ENCODE measurements at places on chromosomes 3 and 15.

- DNase-seq: no peak
Measured at GRCh38 chr15:76183930-76184649, 124.3 kb downstream of the TMEM266 start.

- no peak for DNase-seq
Measured at GRCh38 chr3:6605227-6605626, 255.7 kb upstream of the GRM7 start.

DNA sequence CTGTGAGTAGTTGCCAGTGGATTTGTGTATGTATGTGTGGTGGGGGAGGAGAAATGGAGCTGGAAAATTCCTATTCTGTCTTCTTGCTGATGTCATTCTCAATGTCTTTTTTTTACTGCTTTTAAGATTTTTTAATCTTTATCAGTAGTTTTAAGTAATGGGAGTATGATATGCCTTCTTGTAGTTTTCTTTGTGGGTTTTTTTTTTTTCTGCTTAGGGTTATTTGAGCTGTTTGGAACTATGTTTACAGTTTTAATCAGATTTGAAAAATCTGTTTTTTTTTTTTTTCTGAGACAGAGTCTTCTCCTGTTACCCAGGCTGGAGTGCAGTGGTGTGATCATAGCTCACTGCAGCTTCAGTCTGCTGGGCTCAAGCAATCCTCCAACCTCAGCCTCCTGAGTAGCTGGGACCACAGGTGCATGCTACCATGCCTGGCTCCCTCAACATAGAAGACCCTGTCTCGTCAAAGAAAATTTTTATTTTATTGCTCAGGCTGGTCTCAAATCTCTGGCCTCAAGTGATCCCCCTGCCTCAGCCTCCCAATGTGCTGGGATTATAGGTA, 37.1 kb downstream of the RPL39L start:
- DNase-seq: no peak

DNA sequence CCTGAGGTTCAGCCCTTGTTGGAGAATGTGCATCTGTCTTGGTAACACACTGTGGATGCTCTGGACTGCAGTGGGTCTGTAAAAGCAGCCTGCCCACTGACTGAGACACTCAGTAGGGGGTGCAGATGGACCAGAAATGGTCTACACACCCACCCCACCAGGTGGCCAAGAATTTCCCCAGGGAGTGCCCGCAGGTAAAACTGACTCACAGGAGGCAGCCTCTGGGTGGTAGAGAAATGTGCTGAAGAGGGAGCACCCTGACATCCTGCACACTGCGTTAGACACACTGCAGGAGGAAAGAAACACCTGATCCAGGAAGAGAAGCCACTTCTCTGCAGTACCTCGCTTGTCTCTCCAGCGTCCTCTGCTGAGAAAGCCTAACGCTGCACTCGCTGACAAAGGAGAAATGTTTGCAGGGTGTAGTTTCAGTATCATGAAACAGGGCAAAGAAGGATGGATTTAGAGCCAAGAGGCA, 109.5 kb upstream of the ABHD17C start:
- DNase-seq: no peak

DNA sequence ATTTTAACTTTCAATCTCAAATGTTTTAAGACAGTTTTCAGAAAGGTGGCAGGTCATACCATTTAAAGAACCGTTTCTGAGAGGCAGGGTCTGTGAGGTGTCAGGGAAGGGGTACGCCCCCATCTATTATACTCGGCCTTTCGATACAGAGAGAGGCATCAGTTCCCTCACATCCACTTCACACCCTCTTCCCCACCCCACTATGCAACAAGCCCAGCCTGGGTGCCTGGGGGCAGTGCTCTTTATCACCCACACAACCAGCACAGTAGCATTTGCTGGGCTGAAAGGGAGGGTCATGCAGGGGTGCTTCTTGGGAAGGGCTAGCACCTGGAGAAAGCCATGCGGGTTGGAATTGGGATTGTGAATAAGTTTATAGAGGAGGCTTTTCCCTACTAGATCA, 56.0 kb upstream of the KCNMB2 start:
- DNase-seq: no peak

DNA sequence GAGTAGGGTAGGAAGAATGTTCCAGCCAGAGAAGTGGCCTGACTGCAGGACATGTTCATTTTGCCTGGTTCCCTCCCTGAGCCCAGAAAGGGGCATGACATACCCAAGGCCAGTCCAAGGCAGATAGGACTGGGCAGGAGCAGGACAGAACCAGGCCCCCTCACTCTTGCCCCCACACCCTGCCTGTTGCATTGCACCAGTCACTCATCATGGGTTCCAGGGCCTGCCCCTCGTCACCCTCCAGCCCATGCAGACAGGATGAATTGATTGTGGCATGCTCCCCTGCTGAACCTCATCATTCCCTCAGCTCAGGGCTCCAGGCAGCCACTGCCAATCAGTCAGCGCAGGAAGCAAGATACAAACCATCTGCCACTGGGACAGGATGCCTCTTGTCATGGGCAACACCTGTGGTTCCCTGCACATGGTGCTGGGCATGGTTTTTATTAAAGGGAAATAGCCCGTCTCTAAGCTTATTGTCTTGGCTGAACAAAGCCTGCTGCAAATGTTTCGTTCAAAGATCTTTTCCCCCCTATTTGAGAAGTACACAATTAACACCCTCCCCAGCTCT, 48.9 kb downstream of the RASGRF1 start:
- no peak for DNase-seq

DNA sequence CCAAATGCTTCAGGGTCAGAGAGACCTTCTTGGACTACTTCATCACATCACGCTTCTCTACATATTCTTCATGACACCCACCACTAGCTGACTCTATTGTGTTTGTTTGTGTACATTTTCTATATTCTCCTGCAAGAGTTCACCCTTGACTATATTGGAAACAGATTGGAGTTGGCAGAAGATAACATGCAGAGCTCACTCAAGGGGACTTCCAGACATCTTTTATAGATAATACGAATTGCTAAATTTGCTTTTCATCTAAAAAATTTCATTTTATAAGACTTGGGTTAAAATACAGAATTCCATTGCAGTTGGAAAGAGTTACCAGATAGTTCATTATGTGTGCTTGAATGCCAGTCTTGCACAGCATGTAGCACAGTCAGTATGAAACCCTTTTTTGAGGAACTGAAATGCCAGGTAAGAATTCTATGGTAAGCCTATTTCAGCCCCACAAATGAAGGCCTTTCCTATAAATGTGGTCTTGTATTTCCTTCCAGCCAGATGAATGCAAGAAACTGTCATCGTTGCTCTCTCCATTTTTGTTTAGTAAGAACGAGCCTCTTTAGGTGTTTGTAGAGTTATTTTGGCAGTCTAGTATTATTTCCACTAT, 177.6 kb downstream of the GHSR start:
- no peak for DNase-seq

DNA sequence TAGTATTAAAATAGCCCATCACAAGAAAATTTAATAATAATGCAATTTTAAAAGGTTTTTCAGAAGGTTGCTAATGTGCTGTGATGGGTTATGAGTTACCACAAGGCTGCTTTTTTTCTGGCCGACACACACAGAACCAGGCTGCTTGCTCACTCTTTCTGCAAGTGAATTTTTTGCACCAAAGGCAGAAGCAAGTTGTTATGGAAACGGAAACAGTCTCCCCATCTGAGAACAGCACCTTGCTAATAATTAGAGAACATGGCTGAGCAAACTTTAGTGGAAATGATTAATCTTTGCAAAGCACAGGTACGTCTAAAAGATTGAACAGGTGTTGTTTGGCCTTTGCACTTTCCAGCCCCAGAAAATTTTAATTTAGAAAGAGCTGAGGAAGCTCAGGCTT, 51.0 kb downstream of the CACNA2D3 start:
- no peak for DNase-seq

GRCh38 chr15:59699810-59700431, 10.8 kb upstream of the BNIP2 start:
- DNase-seq: no peak

DNA sequence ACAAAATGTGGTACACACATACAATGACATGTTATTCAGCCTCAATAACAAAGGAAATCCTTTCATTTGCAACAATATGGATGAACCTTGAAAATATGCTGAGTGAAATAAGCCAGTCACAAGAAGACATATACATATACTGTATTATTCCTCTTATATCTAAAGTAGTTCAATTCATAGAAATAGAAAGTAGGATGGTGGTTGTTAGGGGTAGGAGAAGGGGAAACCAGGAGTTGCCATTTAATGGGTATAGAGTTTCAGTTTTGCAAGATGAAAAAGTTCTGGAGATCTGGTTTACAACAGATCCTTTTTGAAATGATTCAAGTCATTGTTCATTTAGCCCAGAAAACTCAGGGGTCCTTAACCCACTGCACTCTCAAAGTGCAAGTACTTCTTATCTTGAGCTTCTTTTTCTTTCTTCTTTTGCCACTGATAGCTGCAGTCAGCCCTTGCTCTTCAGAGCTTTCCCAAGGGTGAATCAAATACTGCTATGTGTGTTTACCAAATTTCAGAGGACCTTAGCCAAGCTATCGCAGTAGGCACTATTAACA, 208.0 kb upstream of the EOMES start:
- DNase-seq: no peak

- no peak for DNase-seq
Measured at GRCh38 chr3:112643621-112644240, 2.8 kb upstream of the CCDC80 start.

DNA sequence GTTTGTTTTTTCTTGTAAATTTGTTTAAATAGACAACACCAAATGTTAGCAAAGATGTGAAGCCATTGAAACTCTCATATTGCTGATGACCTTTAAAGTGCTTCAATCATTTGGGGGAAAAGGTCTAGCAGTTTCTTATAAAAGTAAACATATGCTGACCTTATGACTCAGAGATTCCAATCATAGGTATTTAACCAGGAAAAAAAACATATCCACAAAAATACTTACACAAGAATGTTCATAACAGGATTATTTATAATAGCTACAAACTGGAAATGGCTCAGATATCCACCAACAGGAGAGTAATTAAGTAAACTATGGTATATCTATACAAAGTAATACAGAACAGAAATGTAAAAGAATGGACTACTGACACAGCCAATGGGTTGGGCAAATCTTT, 27.1 kb upstream of the RORA start:
- no peak for DNase-seq

DNA sequence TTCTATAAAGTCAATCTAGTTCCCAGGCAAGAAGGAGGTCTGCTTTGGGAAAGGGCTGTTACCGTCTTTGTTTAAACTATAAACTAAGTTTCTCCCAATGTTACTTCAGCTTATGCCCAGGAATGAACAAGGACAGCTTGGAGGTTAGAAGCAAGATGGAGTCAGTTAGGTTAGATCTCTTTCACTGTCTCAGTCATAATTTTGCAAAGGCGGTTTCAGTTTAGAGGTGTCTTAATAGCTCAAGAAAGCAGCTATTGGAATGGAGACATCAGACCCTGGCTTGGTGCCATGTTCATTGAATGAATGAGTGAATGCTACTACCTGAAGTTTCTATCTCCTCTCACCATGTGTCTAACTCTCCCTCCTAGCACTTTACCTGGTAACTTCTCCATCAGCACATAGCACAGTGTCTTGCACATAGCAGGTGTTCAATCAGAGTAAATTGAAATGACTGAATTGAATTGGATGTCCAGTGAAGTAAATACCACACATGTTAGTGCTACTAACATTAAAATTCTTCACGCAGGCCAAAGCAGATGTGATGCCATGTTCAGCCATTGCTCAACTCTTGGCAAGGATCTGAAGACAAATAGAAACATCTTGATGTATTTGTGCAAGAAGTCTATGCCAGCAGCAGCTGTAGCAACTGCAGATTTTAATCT, 28.2 kb downstream of the CLEC3B start:
- DNase-seq: no peak

- DNase-seq: no peak
Measured at GRCh38 chr15:48603922-48604321, 41.6 kb downstream of the FBN1 start.

GRCh38 chr3:60065227-60065868, 1015.5 kb upstream of the CFAP20DC start:
- DNase-seq: no peak

GRCh38 chr3:9113040-9113439, 136.4 kb downstream of the SRGAP3 start:
- DNase-seq: no peak

GRCh38 chr3:153970047-153970446, 151.1 kb upstream of the ARHGEF26 start:
- no peak for DNase-seq

DNA sequence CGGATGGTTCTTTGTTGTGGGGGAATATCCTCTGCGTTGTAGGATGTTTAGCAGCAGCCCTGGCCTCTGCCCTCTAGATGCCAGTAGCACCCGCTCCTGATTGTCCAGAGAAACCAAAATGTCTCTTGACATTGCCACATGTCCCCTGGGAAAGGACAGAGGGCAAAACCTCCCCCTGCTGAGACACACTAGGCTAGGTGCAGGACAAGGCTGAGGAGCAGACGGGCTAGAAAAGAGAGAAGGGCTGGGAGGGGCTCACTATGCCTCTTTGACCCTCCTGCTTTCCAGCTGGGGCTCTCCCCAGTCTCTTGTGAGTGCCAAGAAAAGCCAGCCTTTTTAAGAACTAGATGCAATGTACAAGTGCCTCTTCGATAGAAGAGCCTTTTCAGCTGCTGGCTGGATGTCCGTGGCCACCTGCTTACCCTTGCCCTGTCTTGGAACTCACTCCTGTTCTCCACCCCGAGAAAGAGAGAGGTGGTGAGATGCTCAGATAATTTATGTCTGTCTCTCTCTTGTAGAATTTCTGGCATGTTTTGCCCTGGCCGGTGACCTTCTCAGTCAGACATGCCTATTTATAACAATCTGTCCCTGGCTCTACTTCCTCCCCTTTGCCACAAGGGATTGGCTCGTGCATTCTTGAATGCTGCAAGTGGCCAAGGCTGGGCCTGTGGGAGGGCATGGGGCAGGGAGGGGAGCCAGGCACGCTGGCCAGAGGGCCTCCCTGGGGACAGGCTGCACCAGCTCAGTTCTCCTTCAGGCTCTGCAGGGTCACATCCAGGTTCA, 142.6 kb downstream of the RPLP1 start:
- no peak for DNase-seq

DNA sequence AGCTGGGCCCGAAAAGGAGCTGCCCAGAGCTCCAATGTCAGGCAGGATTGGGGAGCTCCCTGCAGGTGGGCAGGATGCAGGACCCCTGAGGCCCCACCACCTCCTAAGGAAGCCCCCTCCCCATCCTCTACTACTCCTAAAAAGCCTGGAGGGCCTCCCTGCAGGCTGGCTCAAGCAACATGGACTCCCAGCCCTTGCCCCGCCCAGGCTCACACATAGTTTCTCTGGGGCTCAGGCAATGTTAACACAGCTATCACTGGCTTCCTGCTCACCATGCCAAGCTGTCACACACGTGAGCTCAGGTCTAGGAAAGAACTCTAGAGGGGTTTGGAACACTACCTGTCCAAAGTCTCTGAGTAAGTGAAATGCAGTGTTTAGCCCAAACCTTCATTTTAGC, 65.4 kb upstream of the ZNF148 start:
- DNase-seq: no peak

All from NCI-H2081 treated with DMSO at 0.1 percent for 48 hours (cell line).